Large intestine (tissue), 12 donors: ENCODE measurements at places on chromosomes 1 and 21.

GRCh38 chr1:229943988-229944743 is 122.9 kb upstream of the GALNT2 start:
- H3K27ac ChIP-seq = no peak overlapping the region
- no peak overlapping the region for H3K4me3 ChIP-seq
- H3K4me1 ChIP-seq = no peaks in the 10 kb centered on the region
- no peaks in the 10 kb centered on the region for H3K27me3 ChIP-seq
- H3K36me3 ChIP-seq = no peaks in the 10 kb centered on the region

- no peaks in the 10 kb centered on the region for H3K27me3 ChIP-seq
- H3K36me3 ChIP-seq = no peaks in the 10 kb centered on the region
- no peak for DNase-seq
- no peak overlapping the region for H3K4me3 ChIP-seq
- no peaks in the 10 kb centered on the region for H3K4me1 ChIP-seq
Measured at GRCh38 chr1:194069168-194069830, 882.9 kb upstream of the B3GALT2 start.

DNA sequence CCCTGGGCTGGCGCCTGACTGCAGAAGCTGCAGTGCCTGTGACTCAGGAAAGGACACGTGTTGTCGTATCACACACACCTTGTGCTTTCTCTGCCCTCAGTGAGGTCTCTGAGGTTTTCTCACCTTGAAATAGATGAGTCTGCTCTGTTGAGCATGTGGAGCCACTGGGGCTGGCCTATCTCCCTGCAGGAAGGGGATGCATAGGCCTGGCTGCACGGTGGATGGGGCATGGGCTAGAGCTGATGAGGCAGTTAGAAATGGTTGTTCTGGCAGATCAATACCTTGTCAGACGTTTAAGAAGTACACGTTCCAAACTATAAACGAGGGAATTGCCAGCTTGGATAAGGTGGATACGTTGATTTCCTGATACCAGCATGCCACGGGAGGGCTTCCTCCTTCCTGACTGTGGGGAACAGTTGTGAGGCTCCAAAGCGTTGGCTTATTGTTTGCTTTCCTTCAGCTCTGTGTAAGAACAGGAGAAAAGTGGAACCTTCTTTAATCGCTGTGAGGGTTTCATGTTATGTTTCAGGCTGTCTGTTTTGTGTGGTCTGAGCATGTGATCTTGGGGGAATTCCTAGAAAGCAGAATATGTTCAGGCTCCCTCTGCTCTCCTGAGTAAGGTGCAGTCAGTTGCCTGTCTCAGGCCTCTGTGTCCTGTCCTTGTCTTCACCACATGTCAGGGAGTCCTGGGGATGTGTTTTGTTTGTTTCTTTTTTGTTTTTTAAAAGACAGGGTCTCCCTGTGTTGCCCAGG is 44.8 kb downstream of the PCNT start:
- H3K27me3 ChIP-seq = no peaks in the 10 kb centered on the region
- no peak for DNase-seq
- H3K27ac ChIP-seq = no peak overlapping the region
- H3K4me3 ChIP-seq = no peak overlapping the region

- no peak for DNase-seq
- H3K4me3 ChIP-seq = no peak overlapping the region
- H3K27ac ChIP-seq = no peak overlapping the region
- H3K27me3 ChIP-seq = no peaks in the 10 kb centered on the region
- H3K36me3 ChIP-seq = peaks cover 29% of the 10 kb centered on the region
Measured at GRCh38 chr1:112599477-112599876, 19.5 kb downstream of the ST7L start.

GRCh38 chr1:109516872-109517271 is 7.3 kb upstream of the AMIGO1 start:
- peaks cover 8% of the 10 kb centered on the region for H3K4me1 ChIP-seq
- no peak overlapping the region for H3K4me3 ChIP-seq
- no peaks in the 10 kb centered on the region for H3K36me3 ChIP-seq
- peaks cover 10% of the 10 kb centered on the region for H3K27me3 ChIP-seq
- DNase-seq = peak; percentile 55
- H3K27ac ChIP-seq = no peak overlapping the region

- peaks cover 11% of the 10 kb centered on the region for H3K4me1 ChIP-seq
- H3K27me3 ChIP-seq = no peaks in the 10 kb centered on the region
- no peaks in the 10 kb centered on the region for H3K36me3 ChIP-seq
- no peak overlapping the region for H3K27ac ChIP-seq
- no peak for DNase-seq
Measured at GRCh38 chr21:34035619-34036354, 37.6 kb upstream of the MRPS6 start.

- H3K27ac ChIP-seq = no peak overlapping the region
- peaks cover 7% of the 10 kb centered on the region for H3K4me1 ChIP-seq
- no peak overlapping the region for H3K4me3 ChIP-seq
- no peak for DNase-seq
- no peaks in the 10 kb centered on the region for H3K36me3 ChIP-seq
- H3K27me3 ChIP-seq = peaks cover 20% of the 10 kb centered on the region
Measured at GRCh38 chr21:36643374-36644250, 55.3 kb upstream of the SIM2 start.

- no peak for DNase-seq
- H3K36me3 ChIP-seq = no peaks in the 10 kb centered on the region
- no peak overlapping the region for H3K4me3 ChIP-seq
- peaks cover 3% of the 10 kb centered on the region for H3K27me3 ChIP-seq
- no peak overlapping the region for H3K27ac ChIP-seq
- H3K4me1 ChIP-seq = peaks cover 11% of the 10 kb centered on the region
Measured at GRCh38 chr1:228434689-228435088, 18.0 kb upstream of the TRIM17 start.

DNA sequence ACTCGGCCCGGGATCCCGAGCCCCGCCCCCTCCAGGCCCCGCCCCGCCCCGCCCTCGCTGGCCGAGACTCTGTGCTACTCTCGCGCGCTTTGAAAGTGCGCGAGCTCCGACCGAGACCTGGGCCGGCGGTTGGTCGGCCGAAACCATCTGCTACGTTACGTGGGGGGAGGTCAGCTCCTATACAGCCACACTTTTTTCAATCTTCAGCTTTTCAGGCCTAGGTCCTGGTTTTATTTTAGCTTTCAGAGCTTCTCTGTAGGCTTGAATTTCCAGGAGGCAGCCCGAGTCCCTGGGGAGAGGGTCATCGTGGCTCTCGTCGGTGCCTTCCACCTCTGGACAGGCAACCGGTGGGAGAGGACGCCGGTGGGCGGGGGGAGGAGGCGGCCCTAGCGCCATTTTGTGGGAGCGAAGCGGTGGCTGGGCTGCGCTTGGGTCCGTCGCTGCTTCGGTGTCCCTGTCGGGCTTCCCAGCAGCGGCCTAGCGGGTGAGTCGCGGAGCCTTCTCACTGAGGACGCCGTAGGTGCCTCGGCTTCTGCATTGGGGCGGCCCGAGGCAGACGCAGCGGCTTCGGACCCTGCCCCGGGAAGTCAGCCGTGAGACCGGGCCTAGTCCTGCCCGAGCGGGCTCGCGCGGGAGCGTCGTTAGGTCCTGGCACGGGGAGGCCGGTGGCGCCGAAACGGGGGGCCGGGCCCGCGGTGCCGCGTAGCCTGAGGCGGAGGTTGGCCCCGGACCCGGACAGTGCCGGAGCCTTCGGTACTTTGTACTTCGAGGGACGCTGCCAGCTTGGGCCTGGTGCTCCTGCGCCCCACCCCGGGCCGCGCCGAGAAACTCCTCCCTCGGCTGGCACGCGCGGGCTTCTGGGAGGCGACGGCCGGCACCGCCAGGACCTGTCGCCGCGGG is at the start of gene TARDBP:
Gene TARDBP (plus strand): TSS at position 395 of the 900 bp plus-strand sequence. CDS start 1,074 bp downstream, outside the sequence.
- H3K27ac ChIP-seq = peak within 1 kb of the TSS; percentile 91
- peaks cover 13% of the 10 kb centered on the region for H3K4me1 ChIP-seq
- H3K4me3 ChIP-seq = peak within 1 kb of the TSS; percentile 89
- peaks cover 34% of the 10 kb centered on the region for H3K36me3 ChIP-seq
- H3K27me3 ChIP-seq = no peaks in the 10 kb centered on the region
- DNase-seq = peak; percentile 96

- DNase-seq = no peak
Measured at GRCh38 chr1:188706742-188707141, 1770.9 kb downstream of the BRINP3 start.

- H3K36me3 ChIP-seq = no peaks in the 10 kb centered on the region
- H3K4me1 ChIP-seq = no peaks in the 10 kb centered on the region
- no peak overlapping the region for H3K27ac ChIP-seq
- H3K4me3 ChIP-seq = no peak overlapping the region
- no peaks in the 10 kb centered on the region for H3K27me3 ChIP-seq
Measured at GRCh38 chr21:37593740-37594471, 227.3 kb downstream of the DYRK1A start.

DNA sequence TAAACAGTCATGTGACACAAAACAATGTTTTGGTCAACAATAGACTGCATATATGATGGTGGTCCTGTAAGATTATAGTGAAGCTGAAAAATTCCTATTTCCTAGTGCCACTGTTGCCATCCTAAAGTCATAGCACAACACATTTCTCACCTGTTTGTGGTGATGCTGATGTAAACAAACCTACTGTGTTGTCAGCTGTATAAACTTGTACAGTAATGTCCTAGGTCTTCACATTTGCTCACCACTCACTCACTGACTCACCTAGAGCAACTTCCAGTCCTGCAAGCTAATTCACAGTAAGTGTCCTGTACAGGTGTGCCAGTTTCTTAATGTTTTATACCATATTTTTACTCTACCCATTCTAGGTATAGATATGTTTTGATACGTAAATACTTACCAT is 326.1 kb upstream of the USP24 start:
- H3K27ac ChIP-seq = no peak overlapping the region
- DNase-seq = no peak
- H3K4me1 ChIP-seq = peaks cover 2% of the 10 kb centered on the region
- H3K36me3 ChIP-seq = no peaks in the 10 kb centered on the region
- no peaks in the 10 kb centered on the region for H3K27me3 ChIP-seq

GRCh38 chr1:168834225-168834872 is 105.3 kb upstream of the DPT start:
- H3K36me3 ChIP-seq = no peaks in the 10 kb centered on the region
- DNase-seq = peak; percentile 93
- no peaks in the 10 kb centered on the region for H3K27me3 ChIP-seq
- peaks cover 34% of the 10 kb centered on the region for H3K4me1 ChIP-seq
- peak overlapping the region; percentile 90 for H3K27ac ChIP-seq

DNA sequence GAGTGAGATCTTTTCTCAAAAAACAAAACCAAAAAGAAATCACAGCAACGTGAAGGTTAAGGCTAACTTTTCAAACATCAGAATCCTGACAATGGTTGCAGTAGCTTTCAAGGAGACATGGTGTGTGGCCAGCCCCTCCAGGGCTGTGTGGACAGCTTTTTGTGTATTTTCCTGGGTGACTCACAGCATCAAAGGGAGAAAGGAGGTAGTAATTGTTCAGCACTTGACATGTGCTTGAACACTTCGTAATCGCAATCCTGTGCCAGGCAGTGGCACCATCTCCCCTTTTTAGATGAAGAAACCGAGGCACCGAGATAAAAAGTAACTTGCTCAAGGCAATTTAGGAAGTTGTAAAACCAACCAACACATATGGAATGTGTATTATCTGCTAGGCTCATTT is 10.3 kb downstream of the NBL1 start:
- peaks cover 14% of the 10 kb centered on the region for H3K4me1 ChIP-seq
- H3K27ac ChIP-seq = no peak overlapping the region
- H3K27me3 ChIP-seq = no peaks in the 10 kb centered on the region
- no peak overlapping the region for H3K4me3 ChIP-seq
- H3K36me3 ChIP-seq = peaks cover 29% of the 10 kb centered on the region

DNA sequence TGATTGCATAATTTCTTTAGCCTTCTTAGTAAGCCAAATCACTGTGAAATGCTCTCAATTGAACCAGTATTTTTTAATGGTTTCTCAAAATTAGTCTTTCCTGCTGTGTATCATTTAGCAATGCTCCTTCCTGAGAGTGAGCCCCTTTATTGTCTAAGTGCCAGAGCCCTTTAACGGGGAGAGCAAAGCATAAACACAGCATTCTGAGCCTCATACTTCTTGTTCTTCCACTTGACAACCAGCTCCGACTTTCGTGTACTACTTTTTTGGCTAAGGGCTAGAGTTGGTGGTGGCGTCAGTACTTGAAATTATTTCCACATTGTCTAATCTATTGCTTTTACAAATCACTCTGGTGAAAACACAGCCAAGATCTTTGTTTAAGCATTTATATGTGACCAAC is 299.0 kb downstream of the TPR start:
- no peak overlapping the region for H3K4me3 ChIP-seq
- H3K4me1 ChIP-seq = no peaks in the 10 kb centered on the region
- no peak overlapping the region for H3K27ac ChIP-seq
- no peaks in the 10 kb centered on the region for H3K36me3 ChIP-seq
- no peak for DNase-seq
